ENCODE measurements at places on chromosomes 3 and 15. TPM values are rescaled to one million over a fixed set of nuclear protein-coding genes. Genes with fewer than 3 reads are reported as not detected.

GRCh38 chr3:101730839-101731238 is 6.4 kb downstream of the CEP97 start:
- no peak for DNase-seq

DNA sequence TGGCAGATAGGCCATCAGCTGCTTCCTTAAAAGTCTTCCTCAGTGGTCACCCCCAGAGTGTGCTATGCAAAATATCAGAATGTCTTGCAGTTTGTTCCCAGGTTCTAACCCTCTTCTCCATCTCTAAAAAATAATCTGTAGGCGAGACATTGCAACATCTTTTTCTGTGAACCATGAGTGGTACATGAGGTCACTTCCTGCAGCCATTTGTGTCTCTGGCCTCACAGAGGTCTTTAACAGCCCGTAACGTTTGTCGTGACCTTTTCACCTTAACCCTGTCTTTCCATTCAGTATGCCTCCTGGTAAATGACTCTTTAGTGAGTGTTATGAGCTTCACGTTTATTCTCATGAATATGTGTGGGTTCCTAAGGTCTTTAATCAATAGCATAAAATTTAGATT is 145.4 kb downstream of the KLHL25 start:
- DNase-seq, result no peak

DNA sequence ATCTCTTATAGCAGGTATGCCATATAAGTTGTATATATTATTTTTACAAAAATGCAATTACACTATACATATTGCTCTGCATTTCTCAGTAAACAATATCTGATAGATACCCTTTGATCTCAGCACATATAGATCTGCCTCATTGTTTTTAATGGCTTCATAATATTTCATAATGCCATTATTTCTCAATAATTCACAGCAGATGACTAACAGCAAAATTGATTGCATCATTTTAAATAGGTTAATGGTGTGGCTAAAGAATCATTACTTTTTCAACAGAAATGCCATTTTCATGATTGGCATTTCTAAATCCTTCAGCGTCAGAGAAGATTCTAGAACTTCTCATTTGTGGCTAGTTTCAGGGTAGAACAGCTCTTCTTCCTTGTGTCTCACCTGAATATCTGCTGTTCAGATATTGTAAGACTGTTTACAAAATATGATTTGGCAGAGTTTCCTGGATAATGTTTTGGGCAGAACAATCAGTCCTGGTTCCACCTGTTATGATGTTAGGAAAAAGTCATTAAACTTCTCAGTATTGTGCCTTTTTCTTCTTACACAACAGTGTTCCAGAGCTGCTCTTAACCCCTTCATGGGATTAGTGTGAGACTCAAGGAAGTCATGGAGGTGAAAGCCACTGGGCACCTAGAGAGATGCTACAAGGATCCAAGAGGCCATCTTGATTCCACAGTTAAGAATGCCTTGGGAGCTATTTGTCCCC is 397.6 kb upstream of the THBS1 start:
- DNase-seq, result no peak

Gene CSPG4
- total RNA-seq, result 55.6 TPM
